ENCODE measurements at places on chromosomes 16 and 17. TPM values are rescaled to one million over a fixed set of nuclear protein-coding genes. Genes with fewer than 3 reads are reported as not detected.

The RNF166 gene
- 15.0 TPM for total RNA-seq

The GPRC5C gene
- total RNA-seq: 33.7 TPM

The RPRML gene
- total RNA-seq: not detected

GRCh38 chr17:67528751-67529436 lies 151.8 kb downstream of the PITPNC1 start:
- peak; percentile 81 for DNase-seq

The CCL2 gene
- 211 TPM for total RNA-seq

The KRTAP16-1 gene
- not detected for total RNA-seq

DNA sequence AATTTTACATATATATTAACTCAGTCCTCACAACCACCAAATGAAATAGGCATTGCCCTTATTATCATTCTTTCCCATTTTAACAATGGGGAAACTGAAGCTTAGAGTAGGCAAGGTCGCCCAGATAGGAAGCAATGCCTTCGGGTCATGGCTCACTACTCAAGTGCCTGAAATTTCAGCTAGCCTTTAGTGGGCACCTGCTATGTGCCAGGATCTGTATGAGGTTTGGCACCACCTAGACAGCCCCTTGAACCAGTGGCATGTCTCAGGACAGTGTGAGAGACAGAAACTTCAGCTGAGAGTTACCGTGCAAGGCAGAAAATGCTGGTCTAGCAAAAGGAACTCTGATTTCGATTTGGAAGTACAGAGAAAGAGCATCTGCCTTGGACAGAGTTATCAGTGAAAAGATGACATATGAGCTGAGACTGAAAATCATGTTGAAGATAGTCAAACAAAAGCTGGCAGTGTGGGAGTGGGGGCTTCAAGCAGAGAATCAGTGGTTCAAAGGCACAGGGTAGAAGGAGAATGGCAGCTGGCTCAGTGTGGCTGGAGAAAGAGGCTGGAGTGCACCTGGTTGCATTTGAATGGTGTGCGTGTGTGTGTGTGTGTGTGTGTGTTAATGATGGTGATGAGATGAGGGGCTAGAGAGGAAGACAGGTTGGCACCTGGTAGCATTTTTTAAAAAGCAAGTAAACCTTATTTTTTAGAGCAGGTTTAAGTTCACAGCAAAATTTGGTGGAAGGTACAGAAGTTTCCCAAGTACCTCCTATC lies 29.1 kb downstream of the CDH13 start:
- DNase-seq: no peak

DNA sequence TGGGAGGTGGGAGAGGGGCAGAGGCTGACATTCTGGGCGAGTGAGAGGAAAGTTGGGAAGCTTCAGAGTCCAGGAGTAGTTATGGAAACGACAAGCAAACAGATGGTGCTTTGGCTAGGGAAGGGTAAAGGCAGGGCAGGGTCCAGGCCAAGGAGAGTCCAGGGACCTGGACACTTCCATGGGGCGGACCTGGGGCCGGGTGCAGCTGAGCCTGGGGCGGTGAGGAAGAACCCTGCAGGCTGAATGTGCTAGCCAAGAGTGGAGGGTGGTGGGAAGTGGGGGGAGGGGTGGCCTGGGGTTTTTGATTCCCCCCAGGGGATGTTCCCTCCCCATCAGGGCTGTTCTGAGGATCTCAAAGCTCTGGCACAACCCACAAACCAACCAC lies 2.6 kb downstream of the PPP1R9B start:
- no peak for DNase-seq

GRCh38 chr16:88940862-88941817 lies 35.9 kb downstream of the CBFA2T3 start:
- no peak for DNase-seq

The JPH3 gene
- total RNA-seq: 0.32 TPM

DNA sequence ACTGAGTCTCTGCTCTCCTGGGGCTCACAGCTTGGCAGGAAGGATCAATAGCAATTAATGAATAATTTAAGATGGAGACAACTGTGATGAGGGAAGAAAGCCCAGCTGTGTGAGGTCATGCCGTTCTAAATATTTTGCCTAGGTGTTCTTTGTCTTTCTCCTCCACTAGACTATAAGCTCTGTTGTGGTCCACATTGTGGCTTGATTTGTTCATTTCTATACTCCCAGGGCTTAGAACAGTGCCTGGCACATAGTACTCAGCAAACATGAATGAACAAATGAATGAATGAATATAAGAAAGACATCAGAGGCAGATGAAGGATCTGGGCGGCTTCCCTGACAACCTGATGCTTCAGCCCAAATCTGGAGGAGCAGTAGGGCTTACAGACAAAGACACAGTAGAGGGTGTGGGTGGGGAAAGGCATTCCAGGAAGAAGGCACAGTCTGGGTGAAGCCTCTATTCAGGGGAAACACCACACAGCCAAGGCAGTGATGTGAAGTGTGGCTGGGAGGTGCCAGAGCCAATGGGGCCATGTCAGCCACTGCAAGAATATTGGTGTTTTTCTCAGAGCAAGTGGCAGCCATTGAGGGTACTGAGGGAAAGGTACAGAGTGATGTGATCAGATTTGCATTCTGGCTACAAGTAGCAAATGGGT lies 8.3 kb downstream of the CDH13 start:
- no peak for DNase-seq

The IL17C gene
- not detected for total RNA-seq

DNA sequence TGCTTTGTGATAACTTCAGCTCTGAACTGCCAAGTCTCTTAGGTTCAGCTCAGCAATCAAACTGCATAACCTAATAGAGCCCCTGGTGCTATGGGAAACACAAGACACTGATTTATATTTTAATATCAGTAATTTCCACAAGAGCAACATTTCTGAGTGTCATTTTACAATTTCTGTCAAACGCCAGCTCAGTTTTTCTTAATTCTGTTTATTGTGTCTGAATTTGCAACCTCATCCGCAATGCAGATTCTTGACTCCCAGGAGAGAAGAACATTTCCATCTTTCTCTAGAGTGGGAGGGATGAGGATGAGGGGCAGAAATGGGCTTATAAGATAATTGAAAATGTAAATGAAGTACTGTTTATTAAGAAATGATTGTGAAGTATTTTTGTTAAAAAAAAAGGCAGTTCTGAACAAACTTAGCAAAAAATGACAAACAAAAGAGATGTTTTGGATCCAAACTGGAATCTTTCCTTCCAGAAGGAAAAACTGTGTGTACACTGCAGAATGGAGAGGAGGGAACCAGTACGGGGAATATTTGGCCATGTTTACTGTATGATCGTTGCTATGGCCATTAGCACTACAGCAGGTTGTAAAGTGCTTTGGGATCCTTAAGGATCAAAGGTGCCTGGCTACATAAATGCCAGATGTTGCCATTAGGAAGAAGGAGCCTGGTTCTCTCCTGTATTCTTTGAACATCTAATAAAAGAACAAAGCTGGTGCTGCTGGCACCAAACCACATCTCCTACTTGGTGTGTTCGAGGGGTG lies 7.4 kb upstream of the PMFBP1 start:
- DNase-seq: no peak

The WFDC1 gene
- 1.1 TPM for total RNA-seq

DNA sequence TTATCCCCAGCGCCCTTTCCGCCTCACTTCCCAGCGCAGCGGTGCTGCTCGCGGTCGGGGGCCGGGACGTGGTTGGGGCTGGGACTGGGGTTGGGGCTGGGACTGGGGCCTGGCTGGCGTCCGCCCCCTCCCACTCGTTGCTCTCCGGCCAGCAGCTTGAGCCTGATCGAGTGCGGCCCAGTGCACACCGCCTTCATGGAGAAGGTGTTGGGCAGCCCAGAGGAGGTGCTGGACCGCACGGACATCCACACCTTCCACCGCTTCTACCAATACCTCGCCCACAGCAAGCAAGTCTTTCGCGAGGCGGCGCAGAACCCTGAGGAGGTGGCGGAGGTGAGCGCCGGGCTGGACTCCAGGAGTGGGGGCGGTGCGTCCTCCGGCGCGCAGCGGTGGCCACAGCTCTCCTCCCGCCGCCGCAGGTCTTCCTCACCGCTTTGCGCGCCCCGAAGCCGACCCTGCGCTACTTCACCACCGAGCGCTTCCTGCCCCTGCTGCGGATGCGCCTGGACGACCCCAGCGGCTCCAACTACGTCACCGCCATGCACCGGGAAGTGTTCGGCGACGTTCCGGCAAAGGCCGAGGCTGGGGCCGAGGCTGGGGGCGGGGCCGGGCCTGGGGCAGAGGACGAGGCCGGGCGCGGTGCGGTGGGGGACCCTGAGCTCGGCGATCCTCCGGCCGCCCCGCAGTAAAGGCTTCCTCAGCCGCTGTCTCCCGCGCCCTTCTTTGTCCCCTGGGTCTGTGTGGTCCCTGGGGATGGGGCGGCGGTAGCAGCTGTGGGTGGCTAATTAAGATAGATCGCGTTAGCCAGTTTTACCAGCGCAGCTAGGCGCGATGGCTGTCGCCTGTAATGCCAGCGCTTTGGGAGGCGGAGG lies 1.8 kb downstream of the HSD17B1 start:
- DNase-seq: peak; percentile 96

The TBC1D3H gene
- not detected for total RNA-seq

The PLA2G10 gene
- total RNA-seq: not detected

Data from right cardiac atrium (tissue), 5 donors.